AG04450 (cell line): ENCODE measurements at places on chromosomes 3 and 15.
A peak's percentile ranks its signal among the peaks of the same experiment; 100 is the strongest.

DNA sequence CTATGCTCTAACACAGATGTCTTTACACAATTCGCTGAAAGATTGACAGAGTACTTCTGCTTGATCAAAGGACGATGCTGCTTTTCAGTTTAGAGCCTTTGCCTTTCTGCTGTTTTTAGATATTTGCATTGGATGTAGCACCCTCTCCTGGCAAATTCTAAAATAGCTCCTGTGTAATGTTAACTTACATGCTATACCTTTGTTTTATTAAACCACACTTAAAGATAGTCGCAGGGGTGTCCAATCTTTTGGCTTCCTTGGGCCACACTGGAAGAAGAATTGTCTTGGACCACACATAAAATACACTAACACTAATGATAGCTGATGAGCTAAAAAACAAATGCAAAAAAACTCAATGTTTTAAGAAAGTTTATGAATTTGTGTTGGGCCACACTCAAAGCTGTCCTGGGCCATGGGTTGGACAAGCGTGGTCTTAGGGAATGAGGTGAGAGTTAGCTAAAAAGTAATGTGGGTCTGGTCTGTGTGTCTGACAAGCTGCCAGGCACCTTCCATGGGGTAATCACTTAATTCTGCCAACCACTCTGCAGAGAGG is 62.9 kb downstream of the ATG7 start:
- peak; percentile 45 for DNase-seq

DNA sequence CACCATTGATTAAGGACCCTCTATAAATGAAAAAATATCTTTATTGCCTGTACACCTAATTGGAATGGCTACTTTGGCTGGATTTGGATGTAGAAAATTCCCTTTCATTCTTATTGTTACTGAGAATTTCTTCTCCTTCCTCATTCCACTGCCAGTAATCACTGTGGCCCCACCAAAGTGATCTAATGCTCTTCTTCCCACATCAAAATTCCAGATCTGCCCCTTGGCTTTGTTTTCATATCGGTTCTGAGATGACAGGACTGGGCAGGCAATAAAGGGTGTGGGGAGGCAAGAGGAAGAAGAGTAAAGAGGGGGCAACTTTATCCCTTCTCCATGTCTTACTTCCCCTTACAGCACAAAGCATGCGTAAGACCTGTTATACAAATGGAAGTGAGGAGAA is 2.1 kb downstream of the ANKUB1 start:
- no peak for DNase-seq

GRCh38 chr3:94167346-94167745 is 104.5 kb downstream of the NSUN3 start:
- no peak for DNase-seq

DNA sequence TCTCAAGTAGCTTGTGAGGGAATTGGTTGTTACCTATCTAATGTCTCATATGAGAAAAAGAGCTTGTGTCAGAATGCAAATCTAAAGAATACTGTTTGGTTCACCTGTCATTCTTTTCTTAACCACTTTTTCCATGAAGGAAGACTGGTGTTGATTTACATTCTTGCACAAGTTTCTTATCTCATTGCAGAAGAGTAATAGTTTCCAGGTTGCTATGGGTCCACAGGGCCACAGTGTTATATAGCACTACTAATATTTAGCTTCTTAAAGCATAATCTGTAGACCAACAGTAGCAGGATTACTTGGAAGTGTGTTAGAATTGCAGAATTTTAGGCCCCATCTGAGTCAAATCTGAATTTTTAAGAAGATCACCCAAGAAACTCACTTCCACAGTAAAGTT is 697.5 kb downstream of the GBE1 start:
- DNase-seq = no peak

GRCh38 chr15:38127306-38127771 is 125.3 kb upstream of the SPRED1 start:
- DNase-seq = no peak

GRCh38 chr15:63408524-63408923 is 26.9 kb upstream of the CA12 start:
- DNase-seq = no peak

GRCh38 chr3:73955494-73956070 is 330.8 kb upstream of the PDZRN3 start:
- DNase-seq = no peak

DNA sequence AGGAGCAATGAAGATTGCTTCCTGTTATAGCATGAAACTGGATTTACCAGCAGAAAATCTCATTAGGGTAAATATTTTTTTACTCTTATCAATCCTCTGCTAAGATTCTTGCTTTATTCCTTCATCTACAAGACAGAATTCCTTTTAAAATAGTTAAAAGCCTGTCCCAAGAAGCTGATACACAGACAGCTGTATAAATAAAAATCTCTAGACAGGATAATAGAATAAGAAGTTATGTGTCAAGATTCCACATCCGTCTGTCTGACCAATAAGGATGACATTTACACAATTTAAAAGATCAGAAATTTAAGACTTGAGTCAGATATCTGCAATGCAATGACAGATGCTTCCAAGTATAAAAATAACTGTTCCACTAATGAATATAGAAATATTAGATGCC is 57.6 kb downstream of the SSR3 start:
- DNase-seq = no peak

DNA sequence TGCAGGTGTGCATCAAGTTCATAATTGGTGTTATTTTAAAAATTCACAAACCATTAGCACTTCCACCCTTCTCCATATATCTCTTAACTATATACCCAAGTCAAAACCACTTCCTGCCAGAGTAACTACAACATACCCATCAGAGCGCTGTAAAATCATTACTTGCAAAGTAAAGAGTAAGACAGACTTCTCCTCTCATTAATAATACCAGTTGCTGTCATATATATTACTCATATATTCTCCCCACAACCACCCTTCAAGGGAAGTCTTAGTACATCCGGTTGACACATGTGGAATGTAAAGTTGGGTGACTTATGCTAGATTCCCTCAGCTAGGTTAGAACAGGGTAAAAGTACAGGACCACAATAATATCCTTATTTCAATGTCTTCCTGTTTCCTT is 5.6 kb downstream of the TERC start:
- no peak for DNase-seq

- DNase-seq = no peak
These were observed 1.9 kb downstream of the CHD2 start for GRCh38 chr15:92901995-92902394.

- DNase-seq = no peak
These were observed 20.6 kb downstream of the SAMD7 start for GRCh38 chr3:169931747-169932520.

DNA sequence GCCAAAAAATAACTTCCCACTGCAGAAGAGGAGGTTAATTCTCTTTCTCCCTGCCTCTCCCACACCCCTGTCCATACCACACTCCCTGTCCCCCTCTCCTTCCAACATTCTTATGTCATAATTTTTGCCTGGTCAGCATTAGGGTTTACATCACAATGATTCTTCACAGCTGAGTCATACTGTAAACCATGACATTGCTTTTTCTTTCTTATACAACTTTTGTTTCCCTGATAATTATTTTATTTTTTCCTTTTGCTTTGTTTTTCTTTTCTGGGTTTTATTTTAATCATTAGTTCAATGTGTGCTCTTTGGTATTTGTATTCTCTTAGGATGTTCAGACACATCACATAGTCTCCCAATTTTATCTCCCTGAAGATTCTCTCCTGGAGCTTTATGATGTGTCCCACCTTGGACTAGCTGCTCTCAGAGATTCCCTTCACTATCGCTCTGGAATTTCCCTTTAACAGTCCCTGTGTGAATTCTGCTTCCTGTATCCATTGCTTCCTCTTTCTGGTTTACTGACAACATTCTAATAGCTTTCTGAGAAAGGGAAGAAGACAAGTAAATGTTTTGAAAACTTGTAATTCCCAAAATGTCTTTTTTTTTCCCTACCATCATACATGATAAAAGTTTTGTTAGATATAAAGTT is 70.7 kb downstream of the SOX2 start:
- DNase-seq = no peak

DNA sequence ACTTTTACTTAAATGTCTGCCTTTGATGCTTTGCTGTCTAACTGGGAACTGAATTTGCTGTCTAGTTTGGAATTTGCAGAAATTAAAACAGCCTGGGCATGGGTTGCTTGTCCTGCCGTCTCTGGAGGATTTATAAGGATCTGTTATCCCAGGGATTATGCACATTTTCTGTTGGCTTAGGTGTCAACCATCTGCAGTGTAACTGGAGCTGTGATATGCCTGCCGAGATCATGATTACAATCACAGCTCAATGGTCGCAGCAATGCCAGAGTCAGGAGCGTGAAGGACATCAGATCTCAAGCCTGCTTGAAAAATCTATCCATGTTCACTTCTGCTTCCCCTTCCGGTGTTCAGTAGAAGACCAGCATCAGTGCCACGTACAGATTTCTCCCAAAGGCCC is 41.8 kb upstream of the SETMAR start:
- no peak for DNase-seq

DNA sequence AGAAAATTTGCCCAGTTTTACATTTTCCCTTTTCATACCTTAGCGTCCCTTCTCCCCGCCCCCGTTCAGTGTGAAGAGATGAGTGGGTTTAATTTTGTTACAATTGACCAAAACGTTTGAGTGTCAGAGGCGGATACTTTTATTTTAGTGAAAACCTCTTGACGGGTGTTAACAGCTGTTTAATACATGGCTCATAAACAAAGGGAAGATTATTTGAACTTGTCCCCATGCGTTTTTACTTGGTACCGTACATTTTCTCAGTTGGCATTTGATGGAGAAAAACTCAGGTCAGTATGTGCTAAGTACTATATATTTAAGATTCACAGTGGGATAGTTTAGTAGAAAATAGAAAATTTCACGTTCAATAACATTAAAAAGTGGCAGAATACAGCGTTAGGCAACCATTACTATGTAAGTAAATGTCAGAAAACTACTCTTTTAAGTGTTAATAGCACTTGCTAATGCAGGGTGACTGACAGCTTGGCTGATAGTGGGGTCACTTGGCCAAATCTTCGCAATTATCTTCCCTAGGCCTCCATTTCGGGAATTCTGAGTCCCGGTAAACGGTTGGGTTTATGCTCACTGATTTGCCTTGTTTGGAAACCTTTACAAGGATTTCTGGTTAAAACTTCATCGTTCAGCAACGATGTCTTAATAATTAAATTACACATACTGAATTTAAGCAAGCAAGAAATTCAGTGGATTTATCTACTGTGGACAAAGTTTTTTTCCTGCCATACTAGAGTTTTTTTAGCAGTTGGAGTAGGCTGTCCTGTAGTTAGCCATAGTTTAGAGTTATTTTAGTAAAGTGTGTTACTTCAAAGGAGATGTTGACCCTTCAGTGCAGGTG is 4.8 kb downstream of the CHD2 start:
- no peak for DNase-seq

DNA sequence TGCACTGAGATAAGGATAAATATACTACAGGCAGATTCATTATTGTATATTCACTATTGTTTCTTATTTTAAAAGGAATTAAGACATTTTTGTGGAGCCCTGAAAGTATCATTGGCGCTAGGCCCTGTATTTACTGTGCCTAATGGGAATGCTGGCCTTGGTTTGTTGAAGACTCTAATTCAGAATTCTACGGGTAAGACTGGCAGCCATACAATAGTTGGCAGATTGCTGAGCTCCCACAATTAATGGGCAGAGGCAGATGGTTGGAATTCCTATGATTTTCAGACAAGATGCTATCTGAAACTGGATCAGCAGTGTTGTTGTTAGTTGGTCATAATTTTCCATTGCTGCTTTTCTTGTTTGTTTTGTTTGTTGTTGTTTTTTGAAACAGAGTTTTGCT is 14.7 kb downstream of the PGBD4 start:
- no peak for DNase-seq
